Kidney (tissue), 22 donors: ENCODE measurements at places on chromosomes 1 and 21.

GRCh38 chr1:180530501-180530900 is 28.1 kb upstream of the ACBD6 start:
- no peak for DNase-seq

GRCh38 chr21:25215698-25216384 is 391.4 kb downstream of the MRPL39 start:
- DNase-seq, result no peak

DNA sequence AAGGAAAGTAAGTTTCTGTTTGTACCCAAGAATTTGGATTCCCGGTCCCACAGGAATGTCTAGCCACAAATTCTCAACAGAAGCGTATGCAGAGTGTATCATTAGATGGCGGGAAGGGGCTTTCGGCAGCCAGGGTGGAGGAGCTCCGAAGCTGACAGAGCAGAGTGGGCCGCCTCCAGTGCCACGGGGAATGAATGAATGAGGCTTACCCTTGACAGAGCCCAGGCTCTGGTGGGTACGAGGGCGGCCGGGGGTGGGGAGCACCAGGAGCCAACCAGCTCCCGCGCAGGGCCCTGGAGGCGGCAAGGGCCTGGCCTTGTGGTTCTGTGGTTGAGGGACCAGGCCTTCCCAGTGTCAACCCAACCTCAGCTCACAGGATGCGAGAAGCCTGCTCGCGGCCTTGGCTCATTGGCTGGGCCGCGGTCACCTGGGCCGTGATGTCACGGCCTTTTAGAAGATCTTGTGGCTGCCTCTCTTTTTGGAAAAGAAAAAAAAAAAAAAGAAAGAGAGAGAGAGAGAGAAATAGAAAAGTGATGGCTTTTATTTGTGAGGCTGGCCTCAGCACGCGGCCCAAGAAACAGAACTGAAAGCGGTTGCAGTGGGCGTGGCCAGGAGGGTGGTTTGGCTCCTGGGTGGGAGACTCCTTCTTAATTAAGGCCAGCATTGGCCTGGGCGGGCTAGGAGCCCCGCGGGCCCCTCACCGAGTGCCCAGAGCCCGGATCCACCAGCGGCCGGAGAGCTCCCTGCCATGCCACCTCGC is 34.9 kb upstream of the RUNX3 start:
- DNase-seq, result no peak

- peak; percentile 14 for DNase-seq
Observed at GRCh38 chr1:208357644-208358507, 113.7 kb upstream of the PLXNA2 start.

DNA sequence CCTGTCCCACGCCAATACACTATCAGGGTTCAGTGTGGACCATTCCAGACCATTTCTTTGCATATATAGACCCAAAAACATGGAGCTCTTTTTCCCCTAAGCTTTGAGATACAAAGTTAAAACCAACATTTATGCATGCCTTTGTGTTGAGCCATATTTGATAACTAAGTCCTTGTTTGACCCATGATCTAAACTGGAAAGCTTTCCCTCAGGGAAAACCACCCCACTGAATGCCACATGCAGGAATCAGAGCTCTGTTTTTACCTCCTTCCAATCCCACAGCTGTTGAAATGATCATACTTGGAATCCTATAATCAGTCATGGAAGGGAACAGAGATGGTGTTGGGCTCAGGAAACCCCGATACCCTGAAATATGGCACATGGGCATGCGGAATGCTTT is 14.8 kb upstream of the SLC45A1 start:
- DNase-seq, result no peak

GRCh38 chr1:184843732-184844495 is 89.3 kb upstream of the EDEM3 start:
- DNase-seq, result no peak

DNA sequence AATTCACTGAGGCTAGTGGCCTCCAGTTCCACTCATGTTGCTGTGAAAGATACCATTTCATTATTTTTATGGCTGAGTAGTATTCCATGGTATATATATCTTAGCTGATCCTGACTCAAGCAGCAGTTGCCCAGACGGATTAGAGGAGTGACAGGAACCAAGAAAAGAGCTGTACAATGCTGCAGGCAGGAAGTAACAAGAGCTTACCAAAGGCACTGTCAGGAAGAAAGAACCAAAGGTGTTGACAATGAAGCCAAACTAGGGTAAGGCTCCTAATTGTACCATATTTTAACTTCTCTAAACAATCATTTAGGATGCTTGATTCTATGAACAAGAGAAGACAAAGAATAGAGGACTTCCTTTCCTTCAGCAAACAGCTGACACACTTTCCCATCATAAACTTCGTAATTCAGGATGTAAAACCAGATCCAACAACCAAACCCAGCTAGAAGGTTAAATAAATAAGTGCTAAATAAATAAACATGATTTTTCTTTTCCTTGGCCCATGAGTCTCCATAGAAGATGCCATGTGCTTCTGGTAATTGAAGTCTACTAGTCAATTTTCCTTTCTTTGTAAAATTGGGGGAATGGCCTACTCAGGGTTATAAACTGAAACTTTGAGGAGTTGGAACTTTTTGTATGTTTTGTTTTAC is 248.2 kb upstream of the SGIP1 start:
- DNase-seq, result no peak

- no peak for DNase-seq
Observed at GRCh38 chr21:16492892-16493291, 763.1 kb downstream of the USP25 start.

DNA sequence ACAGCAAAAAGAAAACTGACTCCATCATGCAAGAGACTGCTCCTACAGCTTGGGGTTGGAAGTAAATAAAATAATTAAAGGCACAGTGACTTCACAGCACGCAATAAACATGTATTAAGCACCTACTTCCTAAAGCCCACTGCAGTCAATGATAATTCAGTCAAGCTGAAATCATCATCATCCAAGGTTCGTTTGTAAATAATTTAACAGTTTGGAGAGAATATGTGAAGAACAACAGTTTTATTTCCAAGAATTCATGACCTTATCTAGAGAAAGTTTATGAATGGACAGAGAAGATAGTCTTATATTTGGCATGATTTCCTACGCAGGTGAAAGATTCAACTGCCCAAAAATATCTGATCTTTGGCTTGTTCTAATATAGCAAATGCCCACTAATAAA is 86.8 kb downstream of the SMYD3 start:
- no peak for DNase-seq

DNA sequence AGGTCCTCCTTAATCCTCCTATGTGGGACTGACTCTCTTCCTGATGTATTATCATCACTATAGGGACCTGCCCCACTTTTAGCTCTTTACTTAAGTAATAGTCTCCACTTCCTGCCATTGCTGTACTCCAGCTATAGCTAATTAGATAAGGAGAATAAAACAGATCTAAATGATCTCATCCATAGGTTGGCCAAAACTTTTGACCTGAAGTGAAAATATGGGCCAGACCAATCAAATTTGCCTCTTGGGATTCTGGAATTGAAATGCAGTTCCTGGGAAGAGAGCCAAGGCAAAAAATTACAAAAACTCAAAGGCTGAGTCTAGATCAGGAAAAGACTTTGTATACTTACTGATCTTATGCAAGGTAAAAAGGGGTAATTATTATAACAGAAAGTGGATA is 36.1 kb upstream of the PDE4B start:
- no peak for DNase-seq

DNA sequence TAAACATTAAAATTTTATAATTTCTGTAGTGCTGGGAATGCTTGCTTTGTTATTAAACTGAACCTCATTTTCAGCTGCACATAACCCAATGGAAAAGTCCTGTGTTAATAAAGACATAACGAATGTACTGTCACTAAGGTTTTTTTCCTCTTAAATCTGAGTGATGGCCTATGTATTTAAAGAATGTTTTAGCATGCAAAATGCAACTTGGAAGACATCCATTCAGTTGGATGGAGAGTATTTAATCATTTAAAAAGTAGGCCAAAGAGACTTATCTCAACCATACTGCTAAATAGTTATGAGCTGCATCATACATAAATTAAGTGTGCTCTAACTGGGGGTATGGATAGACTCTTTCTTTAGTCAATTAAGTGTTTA is 48.5 kb downstream of the RWDD3 start:
- DNase-seq, result no peak

DNA sequence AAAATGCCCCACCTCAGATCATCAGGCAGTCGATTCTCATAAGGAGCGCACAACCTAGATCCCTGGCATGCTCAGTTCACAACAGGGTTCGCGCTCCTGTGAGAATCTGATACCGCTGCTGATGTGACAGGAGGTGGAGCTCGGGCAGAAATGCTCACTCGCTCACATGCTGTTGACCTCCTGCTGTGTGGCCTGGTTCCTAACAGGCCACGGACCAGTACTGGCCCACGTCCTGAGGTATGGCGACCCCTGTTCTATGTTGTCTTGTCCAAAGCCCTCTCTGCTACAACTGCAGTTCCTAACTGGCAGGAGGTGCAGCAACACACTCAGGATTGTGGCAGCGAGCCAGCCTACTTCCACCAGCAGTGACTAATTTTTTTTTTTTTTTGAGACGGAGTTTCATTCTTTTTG is 70.6 kb downstream of the CLSTN1 start:
- no peak for DNase-seq

- no peak for DNase-seq
Observed at GRCh38 chr1:96349896-96350295, 371.7 kb upstream of the PTBP2 start.

DNA sequence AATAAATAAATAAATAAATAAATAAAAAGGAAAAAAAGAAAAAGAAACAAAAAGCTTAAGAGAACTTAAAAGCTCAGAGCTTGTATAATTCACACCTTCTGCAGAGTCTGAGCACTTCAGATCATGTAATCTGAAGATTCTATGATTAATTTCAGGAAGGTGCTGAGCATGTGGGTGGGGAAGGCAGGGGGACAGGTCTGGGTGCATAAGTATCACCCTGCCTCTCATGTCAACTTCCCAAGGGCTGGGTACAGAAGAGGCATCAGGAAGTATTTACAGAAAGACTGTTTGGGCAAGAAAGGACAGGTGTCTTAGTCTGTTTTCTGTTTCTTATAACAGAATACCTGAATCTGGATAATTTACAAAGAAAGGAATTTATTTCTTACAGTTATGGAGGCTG is 20.4 kb upstream of the PADI2 start:
- DNase-seq, result no peak

- no peak for DNase-seq
Observed at GRCh38 chr1:248055261-248055660, 8.6 kb downstream of the OR2L3 start.

- no peak for DNase-seq
Observed at GRCh38 chr1:170791941-170792340, 128.0 kb downstream of the PRRX1 start.

DNA sequence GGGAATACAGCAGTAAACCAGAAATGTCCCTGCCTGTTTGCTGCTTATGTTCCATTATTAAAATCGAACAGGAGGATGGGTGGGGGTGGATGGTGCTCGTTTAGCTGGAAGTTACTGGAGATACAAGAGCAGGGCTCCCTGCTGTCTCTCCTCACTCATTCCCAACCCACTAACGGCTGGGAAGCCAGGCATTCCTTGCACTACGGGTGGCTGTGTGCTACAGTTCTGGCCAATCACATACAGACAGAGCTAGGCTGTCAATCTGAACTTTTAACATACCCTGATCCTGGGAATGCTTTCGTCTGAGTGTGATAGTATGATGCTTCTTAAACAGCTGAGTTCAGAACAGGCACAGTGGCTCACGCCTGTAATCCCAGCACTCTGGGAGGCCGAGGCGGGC is 7.0 kb downstream of the SIPA1L2 start:
- no peak for DNase-seq

DNA sequence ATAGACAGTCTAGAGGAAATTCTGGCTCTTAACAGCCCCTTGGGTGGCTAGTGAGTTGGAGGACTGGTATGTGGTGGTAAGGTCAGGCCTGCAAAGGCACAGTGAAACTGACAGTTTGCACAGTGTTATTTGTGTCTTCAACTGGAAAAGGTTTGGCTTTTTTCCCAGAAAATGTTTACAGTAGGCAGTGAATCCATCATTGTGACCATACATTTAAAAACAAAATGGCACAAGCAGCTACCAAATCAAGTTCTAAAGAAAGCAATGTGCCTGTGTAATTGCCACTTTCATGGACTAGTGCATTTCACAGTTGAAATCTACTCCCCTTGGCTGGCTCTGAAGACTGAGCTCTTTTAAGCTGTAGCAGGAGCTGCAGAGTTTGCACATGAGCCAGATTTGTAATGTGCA is 24.8 kb downstream of the ATPAF1 start:
- DNase-seq, result peak; percentile 42

GRCh38 chr1:231016966-231017365 is 23.1 kb downstream of the FAM89A start:
- no peak for DNase-seq

DNA sequence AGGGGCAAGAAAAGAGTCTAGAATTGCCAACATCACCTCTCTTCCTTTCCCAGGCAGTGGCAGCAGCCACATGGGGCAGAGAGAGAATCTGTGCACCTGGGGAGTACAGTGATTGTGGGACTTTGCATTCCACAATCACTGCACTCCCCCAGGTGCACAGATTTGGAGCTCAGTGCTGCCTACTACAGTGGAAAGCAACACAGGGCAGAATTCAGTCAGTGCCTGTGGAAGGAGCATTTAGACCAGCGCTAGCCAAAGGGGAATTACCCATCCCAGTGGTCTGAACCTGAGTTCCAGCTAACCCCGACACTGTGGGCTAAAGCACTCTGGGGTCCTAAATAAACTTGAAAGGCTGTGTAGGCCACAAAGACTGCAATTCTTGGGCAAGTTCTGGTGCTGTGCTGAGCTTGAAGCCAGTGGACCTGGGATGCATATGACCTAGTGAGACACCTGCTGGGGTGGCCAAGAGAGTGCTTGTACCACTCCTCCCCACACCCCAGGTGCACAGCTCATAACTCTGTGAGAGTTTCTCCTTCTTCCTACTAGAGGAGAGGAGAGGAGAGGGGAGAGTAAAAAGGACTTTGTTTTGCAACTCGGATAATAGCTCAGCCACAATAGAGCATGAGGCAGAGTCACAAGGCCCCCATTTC is 50.3 kb downstream of the NUP210L start:
- DNase-seq, result no peak

DNA sequence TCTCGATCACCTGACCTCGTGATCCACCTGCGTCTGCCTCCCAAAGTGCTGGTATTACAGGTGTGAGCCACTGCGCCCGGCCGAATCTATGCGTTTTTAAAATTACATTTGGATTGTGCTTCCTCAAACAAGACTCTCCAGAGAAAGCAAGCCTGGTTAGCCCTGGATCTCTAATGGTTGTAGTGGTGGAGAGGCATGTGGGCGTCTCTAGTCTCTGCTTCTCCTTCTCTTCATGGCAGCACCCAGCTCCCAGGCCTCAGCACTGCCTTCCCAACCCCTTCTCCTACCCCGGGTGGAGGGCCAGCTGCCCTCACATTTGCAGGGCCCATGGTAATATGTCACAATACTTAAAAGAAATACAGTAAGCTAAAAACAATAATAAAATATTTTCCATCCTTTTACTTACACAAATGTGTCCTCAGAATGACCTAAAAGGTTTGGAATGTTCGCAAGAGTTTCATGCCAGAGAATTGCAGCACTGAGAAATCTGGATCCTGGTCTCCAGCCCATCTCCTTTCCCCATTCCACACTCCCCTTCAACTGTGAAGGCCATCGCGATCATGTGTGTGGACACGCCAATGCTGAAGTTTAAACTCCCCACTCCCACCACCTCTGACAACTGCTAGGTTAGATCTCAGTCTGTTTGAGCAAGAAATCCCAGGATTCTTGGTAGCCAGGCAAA is 7.0 kb downstream of the OR14I1 start:
- no peak for DNase-seq
